ENCODE measurements at places on chromosomes 2 and 18. TPM values are rescaled to one million over a fixed set of nuclear protein-coding genes. Genes with fewer than 3 reads are reported as not detected.

The TRIM43 gene
- total RNA-seq = not detected

DNA sequence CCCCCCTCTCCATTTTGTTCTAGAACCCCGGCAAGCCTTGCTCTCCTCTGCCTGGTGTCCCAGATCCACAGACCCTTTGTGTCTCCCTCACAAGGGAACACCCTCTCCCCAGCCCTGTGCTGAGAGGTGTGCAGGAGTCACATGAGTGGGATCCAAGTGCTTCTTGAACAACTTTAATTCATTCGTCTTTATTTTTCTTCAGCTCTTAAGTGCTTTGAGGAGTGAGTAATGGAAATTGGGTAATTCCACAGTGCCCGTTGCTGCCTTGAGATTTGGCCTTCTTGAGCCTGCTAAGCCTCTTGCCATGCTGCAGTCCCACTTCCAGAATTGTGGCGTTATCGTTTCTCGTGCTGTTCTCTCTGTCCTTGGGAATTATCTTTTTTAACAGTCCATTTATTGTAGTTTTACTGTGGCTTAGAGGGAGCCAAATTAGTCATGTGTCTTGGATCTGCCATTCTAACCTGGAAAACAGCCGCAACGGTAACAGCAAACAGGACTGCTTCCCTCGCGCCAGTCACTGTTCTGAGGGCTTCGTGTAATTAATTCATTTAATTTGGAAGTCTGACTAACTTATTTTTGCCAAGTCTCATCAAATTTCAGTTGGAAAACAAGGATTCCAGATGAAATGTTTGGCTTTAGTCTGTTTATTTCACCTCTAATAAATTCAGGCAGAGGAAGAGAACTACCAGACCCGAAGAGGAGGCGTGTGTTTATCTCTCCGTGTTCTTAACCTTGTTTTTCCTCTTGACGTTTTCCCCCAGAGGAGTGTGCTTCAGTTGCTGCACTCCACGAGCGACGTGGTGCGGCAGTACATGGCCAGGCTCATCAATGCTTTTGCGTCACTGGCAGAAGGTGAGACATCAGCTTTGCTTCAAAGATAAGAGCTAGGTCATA lies 72.0 kb downstream of the ARMC9 start:
- no peak for DNase-seq
- no peak overlapping the region for H3K4me3 ChIP-seq
- H3K27ac ChIP-seq = no peak overlapping the region
- no peaks in the 10 kb centered on the region for H3K27me3 ChIP-seq

DNA sequence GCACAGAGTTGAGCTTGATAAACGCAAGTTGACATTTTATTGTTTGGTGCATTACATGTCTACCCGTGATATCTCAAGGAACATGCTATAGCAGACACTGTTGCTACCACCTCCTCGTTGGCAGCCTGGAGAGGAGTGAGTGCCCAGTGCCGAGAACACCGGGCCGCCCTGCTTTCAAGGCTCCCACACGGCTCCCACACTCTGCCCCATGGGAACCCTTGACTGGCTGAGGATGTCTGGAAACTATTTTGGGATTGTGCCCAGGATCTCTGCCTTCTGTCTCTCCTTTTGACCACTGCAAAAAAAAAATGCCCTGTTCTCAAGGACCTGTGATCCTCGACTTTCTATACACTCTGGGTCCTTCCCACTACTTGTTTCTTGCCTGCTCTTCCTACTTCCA lies 21.1 kb downstream of the TET3 start:
- H3K27me3 ChIP-seq = no peaks in the 10 kb centered on the region
- peaks cover 22% of the 10 kb centered on the region for H3K4me1 ChIP-seq
- no peak for DNase-seq
- no peak overlapping the region for H3K27ac ChIP-seq
- H3K36me3 ChIP-seq = peaks cover 9% of the 10 kb centered on the region
- H3K4me3 ChIP-seq = no peak overlapping the region

DNA sequence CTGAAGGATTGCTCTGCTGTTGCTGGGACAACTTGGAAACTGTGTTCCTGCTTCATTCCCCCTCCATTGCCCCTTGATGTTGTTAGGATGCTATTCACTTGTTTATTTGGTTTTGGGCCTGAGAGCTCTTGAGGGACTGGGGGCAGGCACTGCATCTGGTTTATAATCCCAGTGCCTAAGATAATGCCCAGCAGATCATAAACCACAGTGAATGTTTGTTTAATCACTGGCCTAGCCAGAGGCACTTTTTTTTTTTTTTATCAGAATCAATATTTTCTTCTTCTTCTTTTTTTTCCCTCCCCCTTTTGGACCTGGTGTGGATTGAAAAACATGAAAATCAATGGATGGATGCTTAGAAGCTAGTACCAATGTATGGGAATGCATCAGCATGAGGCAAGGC lies 38.1 kb downstream of the KCNS3 start:
- H3K27ac ChIP-seq = no peak overlapping the region
- H3K36me3 ChIP-seq = no peaks in the 10 kb centered on the region
- DNase-seq = no peak

Data from CD8-positive, alpha-beta memory T cell (primary cell).